ENCODE measurements at places on chromosomes 6 and 20.

- DNase-seq, result peak; percentile 51
Measured at GRCh38 chr6:43228951-43229802, at the start of gene DNPH1. DNPH1 (minus strand) TSS chr6:43229481; CDS start chr6:43229456, 25 bp downstream.

DNA sequence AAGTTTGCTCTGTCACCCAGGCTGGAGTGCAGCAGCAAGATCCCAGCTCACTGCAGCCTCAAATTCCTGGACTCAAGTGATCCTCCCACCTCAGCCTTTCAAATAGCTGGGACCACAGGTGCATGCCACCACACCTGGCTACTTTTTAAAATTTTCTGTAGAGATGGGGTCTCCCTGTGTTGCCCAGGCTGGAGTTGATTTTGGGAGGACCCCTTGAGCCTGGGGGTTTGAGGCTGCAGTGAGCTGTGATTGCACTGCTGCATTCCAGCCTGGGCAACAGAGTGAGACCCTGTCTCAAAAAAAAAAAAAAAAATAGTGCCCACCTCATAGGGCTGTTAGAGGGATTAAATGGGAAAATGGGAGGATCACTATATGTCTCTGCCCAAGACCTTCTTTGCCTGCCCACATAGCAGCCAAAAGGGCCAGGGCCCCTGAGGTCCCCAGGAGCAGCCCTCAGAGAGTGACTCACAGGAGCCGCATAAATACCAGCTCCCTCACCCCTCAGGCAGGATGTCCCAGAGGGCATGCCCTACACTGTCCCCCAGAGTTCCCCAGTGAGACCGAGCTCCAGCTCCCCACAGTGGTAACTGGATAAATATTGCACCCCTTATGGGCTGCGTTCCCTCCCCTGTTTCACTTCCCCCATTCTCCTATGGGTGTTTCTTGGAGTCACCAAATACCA is 11.7 kb upstream of the MDGA1 start:
- DNase-seq, result no peak

GRCh38 chr6:168091381-168092264 is 12.6 kb upstream of the FRMD1 start:
- DNase-seq, result no peak

DNA sequence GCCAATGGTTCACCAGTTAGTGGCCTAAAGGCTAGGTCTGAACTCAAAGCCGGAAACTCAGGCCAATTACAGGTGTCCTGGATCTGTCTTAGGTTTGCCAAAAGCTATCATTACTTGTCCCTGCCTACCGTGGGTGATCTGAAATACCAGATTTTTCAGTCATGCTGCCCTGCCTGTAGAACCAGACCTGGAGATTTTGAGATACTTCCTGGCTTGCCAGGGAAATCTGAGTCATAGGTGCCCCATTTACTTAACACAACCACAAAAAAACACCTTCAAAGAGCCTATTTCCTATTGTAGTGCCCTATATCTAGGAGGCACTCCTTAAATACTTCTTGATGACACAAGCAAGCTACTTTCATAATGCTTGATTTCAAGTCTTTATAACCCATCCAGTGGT is 13.9 kb upstream of the RANBP9 start:
- DNase-seq, result no peak

GRCh38 chr6:45617441-45617840 is 239.7 kb upstream of the SUPT3H start:
- DNase-seq, result no peak

GRCh38 chr6:160027076-160027475 is 58.2 kb downstream of the IGF2R start:
- no peak for DNase-seq

DNA sequence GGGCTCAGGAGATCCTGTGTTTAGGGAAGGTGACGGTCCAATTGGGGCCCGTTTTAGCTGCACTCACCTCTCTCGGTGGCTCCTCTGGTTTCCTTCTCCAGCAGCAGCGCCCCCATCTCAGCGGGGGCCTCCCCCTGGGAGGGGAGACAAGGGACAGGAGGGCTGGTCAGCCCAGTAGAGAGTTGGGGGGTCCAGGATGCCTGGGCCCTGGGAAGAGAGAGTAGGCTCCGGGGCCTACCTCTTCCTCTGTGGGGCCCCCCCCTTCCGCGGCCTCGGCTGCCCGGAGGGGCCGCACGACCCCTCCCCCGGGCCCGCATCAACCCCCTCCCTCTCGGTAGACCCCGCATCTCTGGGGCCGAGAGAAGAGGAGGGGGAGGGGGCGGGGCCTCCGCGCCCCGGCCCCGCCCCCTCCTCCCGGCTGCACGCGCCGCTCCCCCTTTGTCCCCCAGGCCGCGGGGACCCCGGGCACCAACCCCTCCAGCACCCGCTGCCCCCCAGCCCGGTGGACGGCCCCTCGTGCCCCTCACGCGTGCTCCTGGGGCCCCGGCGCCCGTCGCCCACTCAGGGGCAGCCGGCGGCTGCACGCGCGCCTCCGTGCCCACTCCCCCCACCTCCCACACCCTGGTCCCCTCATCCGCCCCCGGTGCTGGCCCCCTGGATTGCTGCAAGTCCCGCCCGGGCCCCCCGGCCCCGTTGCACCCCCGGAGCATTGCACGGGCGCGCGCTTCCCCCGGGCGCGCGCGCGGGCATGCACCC is 464 bp downstream of the EHMT2 start:
- DNase-seq, result no peak

DNA sequence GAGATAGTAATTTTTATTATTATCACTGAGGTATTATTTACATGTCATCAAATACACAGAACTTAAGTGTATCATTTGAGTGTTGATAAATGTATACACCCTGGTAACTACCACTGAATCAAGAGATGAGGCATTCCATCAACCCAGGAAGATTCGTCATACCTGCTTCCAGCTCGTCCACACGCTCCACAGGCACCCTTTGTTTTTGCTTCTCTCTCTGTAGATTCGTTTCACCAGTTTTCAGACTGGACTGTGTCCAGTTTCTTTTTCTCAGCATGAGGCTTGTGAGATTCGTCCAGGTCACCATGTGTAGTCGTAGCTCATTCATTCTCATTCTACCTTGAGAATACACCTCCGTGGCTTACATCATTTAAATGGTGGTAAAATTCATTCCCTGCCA is 64.5 kb downstream of the BFSP1 start:
- DNase-seq, result no peak

DNA sequence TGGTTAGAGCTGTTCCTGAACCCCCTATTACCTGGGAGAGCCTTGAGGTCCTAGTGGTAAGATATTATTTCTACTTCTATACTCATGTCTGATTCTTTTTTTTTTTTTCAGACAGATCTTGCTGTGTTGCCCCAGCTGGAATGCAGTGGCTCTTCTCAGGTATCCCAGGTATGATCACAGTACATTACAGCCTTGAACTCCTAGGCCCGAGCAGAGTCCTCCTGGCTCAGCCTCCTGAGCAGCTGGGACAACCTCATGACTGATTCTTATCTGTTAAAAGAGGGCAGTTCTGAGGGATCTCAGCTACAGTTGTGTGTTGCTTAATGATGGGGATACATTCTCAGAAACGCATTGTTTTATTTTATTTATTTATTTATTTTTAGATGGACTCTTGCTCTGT is 30.2 kb downstream of the BAK1 start:
- DNase-seq, result no peak

DNA sequence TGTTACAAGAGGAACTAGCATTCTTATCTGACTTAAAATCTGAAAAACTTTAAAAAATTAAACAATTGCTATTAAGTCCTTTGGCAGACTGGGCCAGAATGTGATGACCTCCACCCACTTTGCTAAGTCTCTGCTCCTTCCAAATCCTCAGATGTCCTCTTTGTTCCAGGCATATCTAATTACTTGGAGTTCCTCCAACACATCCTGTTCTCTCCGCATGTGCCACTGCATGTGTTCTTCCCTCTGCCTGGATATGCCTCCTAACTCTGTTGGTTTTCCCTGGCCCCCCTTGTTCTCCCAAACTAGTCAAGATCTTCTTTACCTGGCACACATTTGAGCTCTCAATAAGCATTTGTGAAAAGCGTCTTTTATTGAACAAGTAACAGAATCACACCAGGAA is 23.1 kb downstream of the ELOVL2 start:
- no peak for DNase-seq

GRCh38 chr6:93418408-93419303 is 703 bp downstream of the EPHA7 start:
- DNase-seq, result peak; percentile 53

DNA sequence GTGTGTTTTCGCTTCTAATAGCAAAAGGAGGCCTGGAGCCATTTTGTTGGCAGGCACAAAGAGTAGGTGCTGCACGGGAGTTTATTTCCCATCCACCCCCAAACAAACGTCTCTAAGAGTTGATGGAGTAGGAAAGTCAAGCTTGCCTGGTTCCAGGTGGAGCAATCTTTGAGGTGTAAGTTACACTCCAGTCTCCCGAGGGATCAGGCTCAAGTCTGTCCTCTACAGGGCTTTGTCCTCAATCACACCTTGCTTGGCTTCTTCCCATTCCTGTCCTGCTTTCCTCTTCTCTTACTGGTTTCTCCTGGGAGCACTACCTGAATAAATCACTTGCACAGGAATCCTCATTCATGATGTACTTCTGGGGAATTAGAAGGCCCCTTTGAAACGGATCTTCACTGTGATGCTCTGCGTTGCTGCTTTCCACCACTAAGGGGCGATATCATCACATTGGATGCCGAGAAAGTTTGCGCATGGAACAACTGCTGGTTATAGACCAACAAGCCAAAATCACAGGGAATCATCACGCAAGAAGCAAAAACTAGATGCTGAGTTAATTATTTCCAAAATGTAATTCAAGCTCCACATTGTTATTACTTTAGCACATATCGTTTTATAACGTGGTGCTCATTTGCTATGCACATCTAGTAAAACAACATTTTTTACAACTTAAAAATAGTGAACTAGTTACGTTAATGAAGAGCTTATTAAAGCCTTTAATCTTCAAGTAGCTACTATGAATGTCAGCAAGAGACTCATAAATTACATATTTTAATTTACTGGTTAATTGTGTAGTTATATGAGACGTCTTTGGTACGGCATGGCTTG is 156.8 kb downstream of the DNAH8 start:
- peak; percentile 59 for DNase-seq

GRCh38 chr20:3010985-3011723 is 32.3 kb upstream of the GNRH2 start:
- no peak for DNase-seq

GRCh38 chr6:122576888-122577287 is 33.3 kb upstream of the PKIB start:
- no peak for DNase-seq

GRCh38 chr6:129608886-129609537 is 101.0 kb downstream of the ARHGAP18 start:
- DNase-seq, result peak; percentile 21

GRCh38 chr20:46618316-46619100 is 32.8 kb downstream of the SLC13A3 start:
- no peak for DNase-seq

DNA sequence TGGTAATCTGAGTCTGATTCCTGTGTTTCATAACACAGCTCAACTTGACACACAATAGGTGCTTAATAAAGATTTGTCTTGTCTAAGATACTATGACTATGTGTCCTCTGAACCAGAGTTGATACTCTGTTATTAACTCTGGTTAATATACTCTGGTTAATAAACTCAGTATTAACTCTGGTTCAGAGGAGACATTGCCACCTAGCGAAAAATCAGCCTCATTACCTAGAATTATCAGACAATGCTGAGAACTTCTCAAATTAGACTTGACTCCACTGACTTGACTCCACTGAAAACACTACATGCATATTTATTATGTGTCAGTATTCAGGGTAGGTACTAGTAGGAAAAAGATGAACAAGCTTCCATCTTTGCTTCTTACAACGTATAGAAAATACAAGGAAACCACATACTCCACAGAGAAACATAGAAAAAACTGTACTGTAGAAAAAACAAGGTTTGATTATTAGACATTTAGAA is 73.9 kb downstream of the AHI1 start:
- DNase-seq, result peak; percentile 1

DNA sequence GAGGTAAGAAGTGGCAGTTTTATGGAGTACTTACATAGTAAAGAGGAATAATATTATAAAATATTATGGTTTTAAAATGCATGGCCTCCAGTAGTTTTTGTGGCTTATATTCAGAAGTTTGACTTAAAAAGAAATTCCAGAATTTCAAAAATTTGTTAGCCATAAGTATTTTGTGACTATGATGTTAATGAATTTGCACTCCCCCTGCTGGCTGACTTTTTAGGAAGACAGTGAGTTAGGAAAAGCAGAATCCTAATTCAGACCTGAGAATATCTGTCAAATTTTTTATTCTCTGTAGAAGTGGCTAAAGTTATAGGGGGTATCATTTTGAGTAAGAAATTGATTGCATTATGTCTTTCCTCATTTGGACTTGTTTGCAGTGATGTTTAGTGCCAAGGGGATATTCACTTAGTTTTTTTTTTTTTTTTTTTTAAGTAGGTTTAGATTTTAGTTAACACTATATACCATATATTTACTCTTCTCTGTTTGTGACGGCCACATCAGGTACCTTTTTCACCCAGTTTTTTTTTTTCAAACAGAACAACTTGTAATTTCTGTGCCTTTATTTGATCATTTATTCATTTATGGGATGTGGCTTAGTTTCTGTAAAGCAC is 40.8 kb downstream of the ZFAND3 start:
- DNase-seq, result peak; percentile 29

GRCh38 chr20:40815156-40816038 is 126.4 kb upstream of the MAFB start:
- DNase-seq, result no peak

GRCh38 chr6:56246881-56247653 is at the start of gene COL21A1:
COL21A1 (minus strand) TSS chr6:56247580; CDS start chr6:56182618, 64,962 bp downstream.
- DNase-seq, result no peak

- DNase-seq, result peak; percentile 55
Measured at GRCh38 chr20:50303573-50304500, 113.2 kb downstream of the CEBPB start.

GRCh38 chr6:98847779-98848538 is 13.6 kb downstream of the POU3F2 start:
- no peak for DNase-seq

DNA sequence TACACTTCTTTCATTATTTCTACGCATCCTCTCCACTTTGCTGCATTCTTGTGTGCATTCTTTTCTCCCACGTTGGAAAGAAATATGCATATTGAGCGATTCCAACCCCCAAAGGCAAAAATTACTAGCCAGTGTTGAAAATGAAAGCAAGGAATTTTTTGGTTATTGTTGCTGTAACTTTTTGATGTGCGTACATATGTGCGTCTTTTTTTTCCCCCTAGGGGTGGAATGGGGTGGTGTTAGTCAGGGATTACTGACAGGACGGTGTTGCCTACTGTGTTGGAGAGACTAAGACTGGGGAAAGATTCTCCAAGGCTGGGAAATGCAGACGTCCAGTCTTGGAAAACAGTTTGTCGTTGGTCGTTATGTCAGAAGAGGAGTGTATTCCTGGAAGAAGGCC is 44.2 kb upstream of the ESR1 start:
- DNase-seq, result no peak

DNA sequence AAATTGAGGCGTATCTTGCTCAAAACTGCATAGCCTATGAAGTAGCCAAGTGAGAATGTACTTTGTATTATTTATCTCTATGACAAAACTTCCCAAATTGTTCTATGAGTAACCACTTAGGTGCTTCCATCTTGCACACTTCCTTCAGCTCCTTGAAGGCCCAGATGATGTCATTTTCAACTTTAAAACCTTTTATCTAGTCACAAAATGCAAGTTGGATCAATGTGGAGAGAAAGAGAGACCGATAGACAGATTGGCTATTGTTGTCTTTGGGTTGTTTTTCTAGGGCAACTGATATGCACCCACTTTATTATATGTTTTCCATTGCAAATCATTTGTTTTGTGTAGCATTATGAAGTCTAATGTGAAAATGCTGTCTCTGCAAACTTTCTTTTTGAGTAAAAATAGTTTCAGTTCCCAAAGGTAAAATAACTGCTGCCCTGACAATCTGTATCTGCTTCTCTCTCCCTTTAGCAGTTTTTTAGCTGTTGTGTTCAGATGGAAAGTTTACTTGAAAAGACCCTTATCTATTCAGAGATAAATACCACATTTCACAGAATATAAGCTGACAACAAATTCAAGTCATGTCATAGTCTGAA is 73.7 kb upstream of the CITED2 start:
- no peak for DNase-seq

Data from NCI-H2081 (cell line).